G401 (cell line): ENCODE measurements at places on chromosomes 7 and 10. TPM values are rescaled to one million over a fixed set of nuclear protein-coding genes. Genes with fewer than 3 reads are reported as not detected.
A peak's percentile ranks its signal among the peaks of the same experiment; 100 is the strongest.

- no peak for DNase-seq
Measured at GRCh38 chr7:39075210-39075609, 97.5 kb downstream of the POU6F2 start.

- no peak for DNase-seq
Measured at GRCh38 chr7:45400680-45401079, 173.5 kb upstream of the ADCY1 start.

DNA sequence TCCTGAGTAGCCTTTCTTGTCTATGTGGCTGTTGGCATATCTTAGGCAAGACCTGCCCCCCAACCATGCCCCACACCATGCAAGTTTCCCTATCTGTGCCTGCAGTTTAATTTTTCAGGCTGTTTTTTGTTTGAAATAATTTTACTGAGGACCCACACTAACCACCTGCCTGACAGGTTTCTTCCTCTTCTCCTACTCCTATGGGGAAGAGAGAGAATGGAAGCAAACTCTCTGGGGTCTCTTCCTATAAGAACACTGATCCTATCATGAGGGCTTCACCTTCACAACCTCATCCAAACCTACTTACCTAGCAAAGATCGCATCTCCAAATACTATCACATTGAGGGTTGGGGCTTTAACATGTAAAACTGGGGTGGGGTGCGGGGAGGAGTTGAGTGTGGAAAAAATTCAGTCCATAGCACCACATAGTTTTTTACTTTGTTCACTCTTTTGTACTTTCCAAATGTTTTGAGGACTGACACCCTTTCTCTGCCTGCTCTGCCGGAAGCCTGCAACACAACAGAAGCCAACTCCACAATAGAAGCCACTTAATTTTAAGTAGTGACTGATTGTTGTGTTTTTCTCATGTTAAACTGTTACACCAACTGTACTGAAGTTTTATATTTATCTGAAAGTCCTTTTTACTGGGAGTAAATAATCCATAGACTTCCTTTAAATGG, 67.2 kb upstream of the CSTF2T start:
- no peak for DNase-seq

GRCh38 chr7:17560516-17560915, 262.1 kb downstream of the AHR start:
- DNase-seq, result no peak

- DNase-seq, result no peak
Measured at GRCh38 chr7:116786791-116787443, 75.5 kb upstream of the CAPZA2 start.

DNA sequence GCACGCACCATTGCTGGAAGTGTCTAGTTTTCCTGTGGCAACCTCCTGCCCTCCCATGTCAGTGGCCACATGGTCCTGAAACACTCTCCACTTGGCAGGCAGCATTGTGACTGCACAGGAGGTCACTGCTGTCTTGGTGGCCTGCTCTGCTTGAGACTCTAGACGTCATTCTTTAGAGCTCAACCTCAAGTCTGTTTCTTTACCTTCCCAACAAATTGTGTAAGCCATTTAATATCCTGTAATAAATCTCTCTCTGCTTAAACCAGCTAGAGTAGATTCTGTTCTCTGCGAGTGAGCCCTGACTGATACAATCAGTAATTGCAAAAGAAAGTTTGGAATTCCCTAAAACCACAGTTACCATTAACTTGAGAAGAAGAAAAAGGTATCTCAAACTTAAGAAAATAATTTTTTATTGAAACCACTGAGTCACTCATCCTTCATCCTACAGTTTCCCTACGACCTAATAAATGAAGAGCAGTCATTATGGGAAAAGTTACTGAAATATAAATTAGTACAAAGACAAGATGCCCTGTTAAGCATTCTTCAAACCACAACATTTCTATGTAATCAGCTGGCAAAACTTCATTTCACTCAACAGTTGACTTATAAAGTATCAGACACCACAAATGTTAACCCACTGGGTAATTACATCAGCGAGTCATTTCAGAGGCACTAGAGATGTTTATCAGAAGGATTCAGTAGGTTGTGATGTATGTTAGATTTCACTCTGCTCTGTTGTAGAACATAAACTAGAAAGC, 18.0 kb downstream of the SLC25A13 start:
- no peak for DNase-seq

DNA sequence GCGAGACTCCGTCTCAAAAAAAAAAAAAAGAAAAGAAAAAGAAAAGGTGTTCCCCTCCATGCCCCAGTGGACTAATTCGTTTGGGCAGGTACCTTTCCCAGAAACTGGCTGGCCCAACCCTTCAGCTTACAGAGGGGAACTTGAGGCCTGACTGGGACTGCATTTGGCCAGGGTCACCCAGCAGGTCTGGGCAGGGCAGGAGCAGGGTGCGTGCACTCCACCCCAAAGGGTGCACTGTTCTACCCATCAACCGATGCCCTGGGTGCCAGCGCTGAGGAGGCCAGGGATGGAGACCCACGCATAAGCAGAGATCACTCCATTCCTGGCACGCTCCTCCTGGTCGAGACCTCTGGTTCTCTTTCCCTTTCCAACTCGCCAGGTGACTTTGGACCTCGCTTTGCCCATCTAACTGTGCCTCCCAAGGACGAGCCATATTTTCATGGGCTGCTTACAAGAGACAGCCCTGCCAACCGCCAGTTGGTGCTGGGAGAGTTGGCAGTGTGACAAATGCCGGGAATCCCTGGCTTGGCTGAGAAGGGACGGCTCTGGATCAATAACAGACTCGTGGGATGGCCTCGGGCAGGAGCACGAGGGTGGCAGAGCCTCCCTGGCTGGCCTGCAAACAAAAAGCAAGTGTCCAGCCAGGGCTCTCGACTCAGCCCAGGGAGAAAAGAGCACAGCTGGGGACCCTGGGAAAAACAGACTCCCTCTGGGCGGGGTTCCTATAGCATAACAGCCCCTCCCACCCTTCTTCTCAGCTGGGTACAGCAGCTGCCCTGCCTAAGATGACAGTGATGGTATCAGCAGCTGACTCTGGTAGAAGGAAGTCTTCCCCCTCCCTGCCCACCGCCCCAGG, 7.9 kb downstream of the HSPB1 start:
- peak; percentile 75 for DNase-seq

GRCh38 chr7:70006261-70006920, 408.1 kb downstream of the AUTS2 start:
- DNase-seq, result no peak

- DNase-seq, result no peak
Measured at GRCh38 chr7:14398526-14398925, 409.1 kb upstream of the ETV1 start.

DNA sequence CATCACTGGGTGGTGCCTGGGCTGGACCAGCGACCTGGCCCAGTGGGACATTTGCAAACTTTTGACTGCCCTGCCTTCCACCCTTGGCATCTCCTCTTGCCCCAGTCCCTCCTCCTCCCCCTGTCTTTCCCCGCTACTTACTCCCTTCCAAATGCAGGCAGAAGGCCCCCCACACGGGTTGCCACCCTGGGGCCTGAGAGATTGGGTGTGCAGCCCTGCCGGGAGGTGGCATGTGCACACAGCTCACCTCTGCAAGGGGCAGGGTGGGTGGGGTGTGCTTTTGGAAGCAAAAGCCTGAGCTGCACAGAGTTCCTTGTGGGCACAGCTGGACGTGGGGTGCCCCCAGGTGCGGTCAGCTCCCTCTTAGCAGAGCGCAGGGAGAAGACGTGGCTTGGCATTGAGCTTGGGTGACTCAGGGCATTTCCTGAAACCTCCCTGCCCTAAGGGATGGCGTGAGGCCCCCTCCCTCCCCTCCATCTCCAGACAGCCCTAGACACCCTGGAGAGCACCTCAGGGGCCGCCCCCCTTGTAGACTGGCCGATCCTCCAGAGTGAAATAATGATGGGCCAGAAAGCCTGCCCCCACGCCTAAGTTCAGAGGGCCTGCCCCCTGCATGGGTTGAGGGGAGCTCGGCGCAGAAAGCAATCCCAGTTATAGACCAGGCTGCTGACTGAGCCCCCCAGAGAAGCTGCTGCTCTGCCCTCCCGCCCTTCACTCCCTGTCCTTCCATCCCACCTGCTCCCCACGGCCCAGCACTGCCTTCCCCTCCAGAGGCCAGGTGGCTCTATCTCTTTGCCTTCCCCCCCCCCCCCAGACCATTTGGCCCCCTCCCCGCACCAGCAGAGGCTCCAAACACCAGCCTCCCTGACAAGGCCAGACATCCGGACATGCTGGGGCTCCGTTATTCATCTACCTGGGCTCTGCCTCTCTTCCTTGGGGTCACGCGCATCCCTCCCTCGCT, 2.3 kb upstream of the SHH start:
- DNase-seq, result no peak

- no peak for DNase-seq
Measured at GRCh38 chr7:128108641-128109423, 77.6 kb upstream of the LRRC4 start.

GRCh38 chr10:89256340-89256739, 4.8 kb upstream of the LIPA start:
- DNase-seq, result no peak

DNA sequence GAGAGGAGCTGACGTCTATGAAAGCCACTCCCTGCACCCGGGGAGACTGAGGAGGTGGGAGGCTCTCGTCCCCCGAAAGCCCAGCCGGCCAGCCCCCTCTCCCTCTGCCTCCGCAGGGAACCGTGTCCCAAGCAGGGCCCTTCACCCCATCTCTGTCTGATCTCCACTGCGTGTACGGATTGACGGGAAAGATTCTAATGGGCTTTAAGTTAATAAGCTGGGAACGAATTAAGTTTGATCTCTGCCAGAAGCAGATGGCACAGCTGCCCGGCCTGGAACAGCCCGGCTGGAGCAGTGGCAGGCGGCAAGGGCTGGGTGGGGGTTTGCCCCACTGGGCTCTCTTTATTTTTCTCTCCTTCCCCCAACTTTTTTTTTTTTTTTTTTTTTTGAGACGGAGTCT, 6.1 kb upstream of the SLC29A4 start:
- no peak for DNase-seq

DNA sequence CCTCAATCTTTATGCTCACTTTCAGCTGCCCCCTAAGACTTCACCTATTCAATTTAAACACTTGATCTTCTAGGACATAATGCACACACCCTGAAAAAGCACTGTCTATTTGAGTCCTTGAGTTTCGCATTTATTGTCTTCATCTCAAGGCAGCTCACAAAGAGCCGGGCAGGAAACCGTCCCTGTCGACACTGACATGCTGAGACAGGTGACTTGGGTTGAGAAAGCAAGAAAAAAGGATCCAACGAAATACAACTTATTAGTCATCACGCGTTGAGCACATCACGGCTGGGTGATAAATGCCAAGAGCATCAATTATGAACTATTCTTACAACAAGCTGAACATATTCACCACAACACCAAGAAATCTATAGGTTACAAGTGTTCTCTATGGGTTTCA, 91.1 kb downstream of the CALN1 start:
- DNase-seq, result no peak

DNA sequence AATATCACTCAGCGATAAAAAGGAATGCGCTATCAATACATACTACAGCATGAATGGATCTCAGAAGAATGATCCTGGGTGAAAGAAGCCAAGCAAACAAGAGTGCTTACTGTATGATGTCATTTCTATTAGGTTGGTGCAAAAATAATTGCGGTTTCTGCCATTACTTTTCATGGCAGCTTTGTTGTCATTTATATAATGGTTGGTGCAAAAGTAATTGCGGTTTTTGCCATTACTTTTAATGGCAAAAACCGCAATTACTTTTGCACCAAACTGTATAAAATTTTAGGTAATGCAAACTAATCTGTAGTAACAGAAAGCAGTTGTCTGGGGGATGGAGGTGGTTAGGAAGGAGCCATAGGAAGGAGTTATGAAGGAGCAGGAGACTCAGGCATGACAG, 318.3 kb upstream of the ZMIZ1 start:
- no peak for DNase-seq

- peak; percentile 90 for DNase-seq
Measured at GRCh38 chr10:60434418-60435046, 44.9 kb upstream of the ANK3 start.

The RNLS gene
- 1.8 and 2.0 TPM in 2 replicates for total RNA-seq

The LBX1 gene
- 17.5 and 32.2 TPM in 2 replicates for total RNA-seq

The FAM25G gene
- not detected in 2 replicates for total RNA-seq

The TMEM243 gene
- 57.4 and 73.8 TPM in 2 replicates for total RNA-seq

The AKR1C1 gene
- total RNA-seq, result 0.98 and 1.4 TPM in 2 replicates
